CD4-positive, alpha-beta memory T cell (primary cell): ENCODE measurements at places on chromosomes 2 and 18. TPM values are rescaled to one million over a fixed set of nuclear protein-coding genes. Genes with fewer than 3 reads are reported as not detected.
A peak's percentile ranks its signal among the peaks of the same experiment; 100 is the strongest.

The PIKFYVE gene
- 45.8 TPM for total RNA-seq

DNA sequence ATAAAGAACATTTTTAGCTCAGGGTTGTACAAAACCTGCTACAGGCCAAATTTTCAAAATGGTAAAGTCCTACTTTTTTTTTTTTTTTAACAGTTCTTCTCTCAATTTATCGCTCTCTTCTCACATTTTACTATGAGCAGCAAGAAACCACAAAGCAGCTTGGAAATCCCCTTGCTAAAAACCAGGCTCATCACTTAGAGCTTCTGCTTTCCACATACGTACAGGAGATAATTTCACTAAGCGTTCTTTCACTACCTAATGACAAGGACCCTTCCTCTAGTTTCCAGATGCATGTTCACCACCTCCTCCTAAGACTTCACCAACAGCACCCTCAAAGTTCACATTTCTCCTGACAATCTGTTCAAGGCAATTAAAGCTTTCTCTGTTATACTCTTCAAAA is 294.9 kb upstream of the CYRIA start:
- DNase-seq: no peak

GRCh38 chr2:215361211-215361875 is 49.5 kb downstream of the ATIC start:
- DNase-seq: no peak

The ACTR3 gene
- 247 TPM for total RNA-seq

DNA sequence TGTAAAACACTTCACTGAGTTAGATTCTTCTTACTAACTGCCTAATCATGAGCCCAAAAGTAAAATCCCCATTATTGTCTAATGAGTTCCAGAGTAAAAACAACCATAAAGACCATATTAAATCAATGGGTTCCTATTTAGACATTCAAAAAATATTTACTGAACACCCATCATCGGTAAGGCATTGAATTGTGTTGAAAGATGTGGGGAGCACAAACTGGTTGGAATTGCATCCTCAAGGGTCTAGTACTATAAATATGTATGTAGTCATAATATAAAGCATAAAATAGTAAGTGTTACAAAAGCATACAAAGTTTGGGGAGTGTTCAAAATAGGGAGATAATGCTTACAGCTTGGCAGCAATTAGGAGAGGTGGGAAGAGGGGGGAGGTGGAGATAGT is 3.0 kb upstream of the MARCHF4 start:
- no peak for DNase-seq

The DSC3 gene
- total RNA-seq: not detected

DNA sequence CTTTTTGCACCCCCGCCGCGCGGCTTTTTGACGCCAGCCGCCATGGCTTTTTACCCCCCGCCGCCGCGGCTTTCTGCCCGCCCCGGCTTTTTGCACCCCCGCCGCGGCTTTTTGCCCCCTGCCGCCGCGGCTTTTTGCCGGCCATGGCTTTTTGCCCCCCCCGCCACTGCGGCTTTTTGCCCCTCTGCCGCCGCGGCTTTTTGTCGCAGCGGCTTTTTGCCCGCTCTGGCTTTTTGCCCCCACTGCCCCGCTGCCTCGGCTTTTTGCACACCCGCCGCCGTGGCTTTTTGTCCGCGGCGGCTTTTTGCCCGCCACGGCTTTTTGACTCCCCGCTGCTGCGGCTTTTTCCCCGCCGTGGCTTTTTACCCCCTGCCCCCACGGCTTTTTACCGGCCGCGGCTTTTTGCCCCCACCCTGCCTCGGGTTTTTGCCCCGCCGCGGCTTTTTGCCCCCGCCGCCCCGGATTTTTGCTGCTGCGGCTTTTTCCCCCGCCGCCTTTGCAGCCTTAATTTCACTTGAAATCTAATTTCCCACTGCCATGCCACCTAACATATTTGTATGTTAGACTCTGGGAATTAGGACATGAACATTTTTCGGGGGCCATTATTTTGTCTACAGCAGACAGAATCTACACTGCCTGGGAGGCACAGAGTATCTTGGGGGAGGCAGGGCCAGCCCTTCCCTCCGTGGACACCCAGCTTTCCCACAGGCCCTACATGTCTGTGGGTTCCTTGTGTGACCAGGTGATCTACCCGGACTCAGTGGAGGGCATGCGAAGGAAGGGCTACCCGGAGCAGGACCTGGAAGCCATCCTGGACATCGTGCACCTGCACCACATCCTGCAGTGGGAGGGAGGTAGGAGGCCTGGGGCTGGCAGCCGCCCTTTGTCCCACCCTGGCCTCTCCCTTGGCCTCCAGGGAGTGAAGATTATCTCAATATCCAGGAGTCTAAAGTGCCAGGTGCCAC is 3031.0 kb upstream of the TEKT4 start:
- no peak for DNase-seq

The EPAS1 gene
- total RNA-seq: 2.3 TPM

The ZBTB7C gene
- not detected for total RNA-seq

GRCh38 chr2:69010437-69011194 is 2.4 kb upstream of the ANTXR1 start:
- DNase-seq: no peak

DNA sequence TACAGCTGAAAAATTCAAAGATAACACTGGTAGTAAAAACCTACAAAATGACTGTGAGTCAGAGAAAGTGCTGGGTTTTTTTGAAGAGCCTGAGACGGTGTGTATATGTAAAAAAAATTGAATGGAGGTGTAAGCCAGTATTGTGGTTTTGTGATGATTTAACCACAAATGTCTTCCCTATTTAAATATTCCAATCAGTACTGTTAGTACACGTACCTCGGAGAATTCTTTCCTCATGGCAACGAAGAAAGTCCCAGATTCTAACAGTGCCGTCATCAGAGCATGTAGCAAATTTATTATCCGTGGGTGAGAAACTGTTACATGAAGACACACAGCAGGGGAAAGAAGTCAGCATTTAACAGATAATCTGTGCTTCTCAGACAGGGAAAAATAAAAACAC is 48.1 kb downstream of the WDR33 start:
- DNase-seq: no peak

GRCh38 chr18:76679945-76680344 is 142.4 kb upstream of the ZNF236 start:
- no peak for DNase-seq

DNA sequence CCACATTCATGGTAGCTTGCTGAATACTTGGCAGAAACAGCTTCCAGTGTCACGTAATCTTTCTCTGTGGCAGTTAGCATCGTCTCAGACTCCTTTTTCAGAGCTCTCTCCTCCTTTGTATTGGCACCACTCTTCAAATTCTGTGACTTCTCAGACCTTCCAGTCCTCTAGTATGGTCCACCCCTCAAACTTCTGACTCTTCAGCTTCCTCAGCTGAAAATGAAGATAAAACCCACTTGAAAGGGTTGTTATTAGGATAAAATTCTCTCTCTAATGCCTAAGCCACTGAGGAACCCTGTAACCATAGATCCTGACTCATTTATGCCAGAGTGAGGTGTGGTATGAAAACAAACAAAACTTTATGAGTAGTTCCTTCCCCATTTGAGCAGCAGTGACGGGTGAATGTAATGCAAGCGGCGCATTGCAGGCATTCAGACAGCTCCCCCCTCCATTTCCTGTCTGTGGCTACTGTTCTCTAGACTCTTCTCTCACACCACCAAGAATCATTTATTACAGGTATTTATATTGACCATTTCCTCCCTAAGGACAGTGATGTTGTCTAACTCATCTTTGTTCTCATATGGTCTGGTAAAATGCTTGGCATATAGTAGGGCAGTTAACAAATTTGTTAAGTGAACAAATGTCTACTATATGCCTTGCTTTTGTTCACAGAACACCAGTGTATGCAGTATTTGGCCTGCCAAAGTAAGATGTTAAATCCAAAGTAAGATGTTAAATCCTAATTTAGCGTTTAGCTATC is 35.3 kb downstream of the GALNT1 start:
- DNase-seq: peak; percentile 49

GRCh38 chr18:39057423-39058064 is 1491.9 kb upstream of the CELF4 start:
- DNase-seq: no peak

DNA sequence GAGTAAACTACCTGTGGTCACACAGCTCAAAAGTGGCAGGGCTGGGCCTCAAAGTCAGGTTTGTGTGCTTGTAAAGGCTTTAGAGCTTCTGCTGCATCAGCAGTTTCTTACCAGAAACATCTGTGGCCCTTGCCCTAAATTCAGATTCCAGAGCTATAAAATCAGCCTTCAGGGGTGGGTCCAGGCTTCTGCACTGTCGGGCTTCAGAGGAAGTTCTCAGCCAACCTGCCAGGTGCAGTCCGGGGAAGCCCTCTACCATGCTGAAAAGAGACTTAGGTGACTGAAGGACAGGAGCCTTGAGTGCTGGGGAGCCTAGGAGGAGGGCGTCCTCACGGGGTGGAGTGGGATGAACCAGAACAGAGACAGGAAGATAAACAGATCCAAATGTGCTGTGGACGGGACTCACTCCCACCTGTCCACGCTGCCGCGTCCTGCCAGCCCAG is 69.9 kb upstream of the HS6ST1 start:
- no peak for DNase-seq

DNA sequence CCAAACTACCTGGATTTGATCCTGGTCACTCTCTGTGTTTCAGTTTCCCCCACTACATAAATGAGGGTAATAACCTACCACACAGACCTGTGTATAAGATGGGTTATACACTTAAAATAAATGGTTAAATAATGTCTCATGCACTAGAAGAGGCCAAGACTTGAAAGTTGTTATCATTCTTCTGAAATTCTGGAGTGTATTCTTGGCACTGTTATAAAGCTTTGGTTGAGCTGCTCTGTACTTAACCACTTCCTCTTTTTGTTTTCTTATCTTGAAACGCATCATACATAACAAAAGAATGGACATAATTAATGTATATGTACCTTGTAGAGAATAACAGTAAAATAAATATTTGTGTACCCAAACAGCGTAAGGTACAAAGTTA is 281.0 kb downstream of the AFF3 start:
- no peak for DNase-seq

The ANKRD62 gene
- total RNA-seq: not detected

- DNase-seq: no peak
Measured at GRCh38 chr2:156486614-156487013, 50.4 kb downstream of the GPD2 start.

The YIPF4 gene
- 46.1 TPM for total RNA-seq

DNA sequence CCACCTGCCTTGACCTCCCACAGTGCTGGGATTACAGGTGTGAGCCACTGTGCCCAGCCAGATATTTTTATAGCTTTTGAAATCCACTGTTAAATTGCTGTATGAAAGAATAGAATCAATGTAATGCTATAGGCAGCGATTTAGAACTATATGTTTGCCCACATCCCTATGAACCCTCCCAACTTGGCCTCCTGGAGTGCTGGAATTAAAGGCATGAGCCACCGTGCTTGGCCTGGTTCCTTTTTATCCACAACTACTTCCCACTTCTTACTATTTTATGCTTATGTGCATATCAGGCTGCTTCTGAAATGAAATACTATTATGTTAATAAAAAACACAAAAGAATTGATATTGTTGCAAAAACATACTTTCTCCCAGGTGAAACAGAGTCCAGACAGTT is 11.6 kb upstream of the PTPN2 start:
- DNase-seq: no peak

The CFAP65 gene
- not detected for total RNA-seq

DNA sequence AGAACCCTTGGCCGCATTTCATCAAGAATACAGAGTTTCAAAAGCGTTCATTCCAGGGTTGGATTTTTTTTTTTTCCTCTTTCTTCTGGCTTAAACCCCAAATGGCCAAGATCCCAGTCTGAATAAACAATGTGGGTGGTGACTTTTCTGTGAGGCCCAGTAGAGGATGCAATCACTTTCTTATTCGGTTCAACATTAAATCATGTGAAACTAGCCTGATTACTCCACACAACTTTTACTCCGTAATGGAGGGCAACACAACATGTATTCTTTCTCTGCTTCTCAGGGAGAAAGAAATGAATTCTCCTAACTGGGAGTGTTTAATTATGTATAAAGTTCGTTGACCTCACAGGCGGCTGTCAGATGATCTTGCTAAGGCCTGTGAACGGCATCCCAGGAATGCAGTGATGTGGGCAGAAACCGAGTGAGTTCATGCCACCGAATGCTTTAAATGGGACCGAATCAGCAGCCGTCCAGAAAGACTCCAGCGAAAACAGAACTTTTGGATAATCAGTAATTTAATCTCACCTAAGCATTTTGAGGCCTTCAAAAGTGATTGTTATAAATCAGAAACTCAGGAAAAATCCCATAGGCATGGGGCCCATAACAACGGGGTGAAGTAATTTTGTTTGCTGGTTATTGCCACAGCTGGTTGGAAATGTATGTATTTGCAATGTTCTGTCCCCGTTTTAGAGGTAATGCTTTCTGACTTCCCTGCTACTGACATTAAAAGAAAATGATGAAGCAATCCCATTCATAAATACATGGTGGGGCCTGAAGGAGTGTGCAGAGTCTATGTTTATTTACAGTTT is 81.5 kb downstream of the BCL2 start:
- DNase-seq: no peak

DNA sequence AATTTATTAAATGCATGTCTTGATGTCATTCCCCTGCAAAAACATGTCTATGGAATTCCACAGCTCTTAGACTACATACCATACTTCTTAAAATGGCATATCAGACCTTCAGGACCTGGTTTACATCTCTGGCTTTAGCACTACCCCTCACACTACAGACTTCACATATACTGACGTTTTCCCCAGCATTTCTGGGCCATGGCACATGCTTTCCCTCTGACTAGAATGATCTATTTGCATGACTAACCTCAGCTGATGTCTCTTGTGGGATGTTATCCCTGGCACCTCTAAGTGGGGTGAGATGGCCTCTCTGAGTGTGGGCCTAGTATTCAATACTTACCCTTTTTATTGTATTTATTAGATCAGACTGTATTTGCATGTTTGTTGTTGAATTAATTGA is 381.6 kb downstream of the ERBB4 start:
- no peak for DNase-seq

The GEN1 gene
- total RNA-seq: 6.2 TPM

The ACMSD gene
- not detected for total RNA-seq

The BMP10 gene
- not detected for total RNA-seq

DNA sequence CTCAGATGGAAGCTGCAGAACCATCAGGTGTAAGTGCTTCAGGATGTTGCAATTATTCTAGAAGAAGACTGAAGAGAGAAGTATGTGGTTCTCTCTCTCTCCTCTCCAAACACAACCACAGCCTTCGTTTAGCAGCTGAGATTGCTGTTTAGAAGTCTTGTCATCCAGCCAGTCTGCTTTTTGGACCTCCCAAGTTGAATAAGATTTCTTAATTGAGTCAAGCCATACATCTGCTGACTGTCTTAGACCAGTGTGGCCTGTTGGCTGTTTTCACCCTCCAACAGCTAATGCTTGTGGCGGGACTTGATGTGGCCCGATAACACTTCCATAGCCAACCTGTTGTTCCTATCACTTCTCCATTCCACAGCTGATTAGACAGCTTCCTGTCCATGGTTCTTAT is 91.3 kb upstream of the TMEM17 start:
- DNase-seq: no peak

The HOXD9 gene
- not detected for total RNA-seq

- no peak for DNase-seq
Measured at GRCh38 chr2:185128346-185128745, 530.0 kb downstream of the ZNF804A start.

The UGT1A4 gene
- total RNA-seq: not detected

GRCh38 chr2:552906-553305 is 124.3 kb downstream of the TMEM18 start:
- DNase-seq: no peak

The ABCG5 gene
- not detected for total RNA-seq
